ENCODE measurements at places on chromosomes 3 and 15.

GRCh38 chr15:73682600-73683090 lies 1.5 kb upstream of the CD276 start:
- DNase-seq: no peak
- H3K4me3 ChIP-seq: peak overlapping the region; percentile 95
- H3K4me1 ChIP-seq: peaks cover 24% of the 10 kb centered on the region
- H3K27ac ChIP-seq: no peak overlapping the region
- no peaks in the 10 kb centered on the region for H3K27me3 ChIP-seq

DNA sequence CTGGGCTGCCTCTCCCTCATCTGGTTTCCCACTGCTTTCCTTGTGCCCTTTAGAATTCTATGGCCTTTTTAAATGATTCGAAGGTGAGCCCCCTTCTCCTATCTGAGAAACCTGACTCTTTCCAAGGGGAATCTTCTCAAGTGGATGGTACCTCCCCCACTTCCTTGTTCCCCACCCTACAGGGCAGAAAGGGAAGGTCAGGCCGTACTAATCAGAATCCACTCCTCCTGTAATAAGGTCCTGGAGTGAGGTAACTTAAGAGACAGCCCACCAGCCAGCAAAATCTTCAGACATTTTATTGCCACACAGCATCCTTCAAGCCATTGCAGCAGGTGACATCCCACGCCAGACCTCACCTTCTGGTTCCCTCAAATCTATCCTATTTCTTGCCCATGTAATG lies 84.5 kb downstream of the MINAR1 start:
- DNase-seq: no peak
- H3K4me3 ChIP-seq: no peak overlapping the region
- no peaks in the 10 kb centered on the region for H3K4me1 ChIP-seq
- no peaks in the 10 kb centered on the region for H3K36me3 ChIP-seq
- no peak overlapping the region for H3K27ac ChIP-seq
- H3K27me3 ChIP-seq: peaks cover 7% of the 10 kb centered on the region

DNA sequence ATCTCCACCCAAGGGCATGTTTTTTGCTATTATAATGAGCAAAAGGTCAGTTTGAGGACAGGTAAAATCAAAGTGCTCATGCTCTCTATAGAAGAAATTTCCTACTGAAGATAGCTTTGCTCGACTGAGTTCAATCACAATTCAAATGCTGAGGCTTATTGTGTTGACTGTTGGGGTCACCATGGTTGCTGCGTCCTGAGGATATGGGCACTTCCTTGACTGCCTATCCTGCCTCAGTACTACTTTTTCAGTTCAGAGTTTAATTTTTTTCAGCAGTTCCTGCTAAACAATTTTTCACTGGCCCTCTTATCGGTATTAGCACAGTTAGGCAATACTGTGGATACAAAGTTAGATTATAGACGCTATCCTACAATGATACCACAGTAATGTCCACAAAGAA lies 3.8 kb upstream of the CMTM6 start:
- no peak overlapping the region for H3K4me3 ChIP-seq
- no peaks in the 10 kb centered on the region for H3K27me3 ChIP-seq
- H3K4me1 ChIP-seq: peaks cover 9% of the 10 kb centered on the region

- H3K4me1 ChIP-seq: peaks cover 3% of the 10 kb centered on the region
- no peaks in the 10 kb centered on the region for H3K36me3 ChIP-seq
- no peak for DNase-seq
- no peak overlapping the region for H3K27ac ChIP-seq
- H3K27me3 ChIP-seq: no peaks in the 10 kb centered on the region
Measured at GRCh38 chr15:28895146-28895545, 9.4 kb downstream of the APBA2 start.

GRCh38 chr3:38002291-38002876 lies 11.8 kb downstream of the VILL start:
- no peaks in the 10 kb centered on the region for H3K27me3 ChIP-seq
- peaks cover 5% of the 10 kb centered on the region for H3K36me3 ChIP-seq
- no peak overlapping the region for H3K27ac ChIP-seq
- peaks cover 15% of the 10 kb centered on the region for H3K4me1 ChIP-seq

DNA sequence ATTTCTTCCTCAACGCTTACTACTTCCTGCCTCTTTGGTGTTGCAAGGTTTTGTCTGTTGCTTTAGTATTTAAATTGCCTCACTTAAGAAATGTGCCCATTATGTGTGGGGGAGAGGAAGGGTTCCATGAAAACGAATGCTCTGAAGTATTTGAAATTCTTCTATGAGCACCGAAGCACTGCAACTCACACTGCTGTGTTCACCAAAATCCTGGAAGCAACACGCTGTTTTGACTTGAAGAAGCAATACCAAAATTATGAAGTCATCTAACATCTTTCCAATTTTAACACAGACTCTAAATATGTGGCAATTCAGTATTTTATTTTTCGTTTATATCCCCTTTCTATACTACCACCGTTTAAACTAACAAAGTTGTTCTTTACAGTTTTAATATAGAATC lies 101.5 kb downstream of the RBMS3 start:
- no peaks in the 10 kb centered on the region for H3K27me3 ChIP-seq
- no peak for DNase-seq
- no peak overlapping the region for H3K27ac ChIP-seq
- peaks cover 8% of the 10 kb centered on the region for H3K36me3 ChIP-seq

- no peaks in the 10 kb centered on the region for H3K36me3 ChIP-seq
- peaks cover 6% of the 10 kb centered on the region for H3K4me1 ChIP-seq
- no peak for DNase-seq
- H3K4me3 ChIP-seq: no peak overlapping the region
- H3K27ac ChIP-seq: no peak overlapping the region
- no peaks in the 10 kb centered on the region for H3K27me3 ChIP-seq
Measured at GRCh38 chr3:157063926-157064325, 96.0 kb downstream of the CCNL1 start.

DNA sequence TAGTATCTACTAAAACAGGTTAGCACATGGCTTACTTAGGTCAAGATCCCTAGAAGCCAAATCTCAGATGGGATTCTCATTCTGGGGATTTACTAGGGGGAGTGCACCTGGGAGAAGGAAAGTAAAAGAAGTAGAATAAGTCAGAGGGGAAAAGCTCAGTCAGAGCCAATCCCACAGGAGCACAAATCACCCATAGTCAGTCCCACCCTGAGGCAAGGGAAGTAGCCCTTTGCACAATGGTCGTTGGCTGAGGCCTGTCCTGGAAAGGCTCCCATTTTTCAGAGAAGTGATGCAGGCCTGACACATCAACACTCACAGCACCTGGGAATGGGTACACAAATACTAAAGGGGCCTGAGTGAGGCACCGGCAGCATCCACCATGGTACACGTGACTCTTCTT lies 39.8 kb downstream of the SST start:
- no peak overlapping the region for H3K27ac ChIP-seq
- H3K36me3 ChIP-seq: peaks cover 3% of the 10 kb centered on the region
- H3K27me3 ChIP-seq: no peaks in the 10 kb centered on the region
- DNase-seq: no peak
- H3K4me1 ChIP-seq: no peaks in the 10 kb centered on the region
- H3K4me3 ChIP-seq: no peak overlapping the region

- H3K4me1 ChIP-seq: no peaks in the 10 kb centered on the region
- no peak for DNase-seq
- H3K27ac ChIP-seq: no peak overlapping the region
- H3K36me3 ChIP-seq: peaks cover 41% of the 10 kb centered on the region
Measured at GRCh38 chr3:15439476-15439875, 12.1 kb downstream of the EAF1 start.

GRCh38 chr15:87211547-87211946 lies 1045.0 kb downstream of the NTRK3 start:
- H3K4me3 ChIP-seq: no peak overlapping the region
- no peaks in the 10 kb centered on the region for H3K36me3 ChIP-seq
- H3K27me3 ChIP-seq: peaks cover 2% of the 10 kb centered on the region

DNA sequence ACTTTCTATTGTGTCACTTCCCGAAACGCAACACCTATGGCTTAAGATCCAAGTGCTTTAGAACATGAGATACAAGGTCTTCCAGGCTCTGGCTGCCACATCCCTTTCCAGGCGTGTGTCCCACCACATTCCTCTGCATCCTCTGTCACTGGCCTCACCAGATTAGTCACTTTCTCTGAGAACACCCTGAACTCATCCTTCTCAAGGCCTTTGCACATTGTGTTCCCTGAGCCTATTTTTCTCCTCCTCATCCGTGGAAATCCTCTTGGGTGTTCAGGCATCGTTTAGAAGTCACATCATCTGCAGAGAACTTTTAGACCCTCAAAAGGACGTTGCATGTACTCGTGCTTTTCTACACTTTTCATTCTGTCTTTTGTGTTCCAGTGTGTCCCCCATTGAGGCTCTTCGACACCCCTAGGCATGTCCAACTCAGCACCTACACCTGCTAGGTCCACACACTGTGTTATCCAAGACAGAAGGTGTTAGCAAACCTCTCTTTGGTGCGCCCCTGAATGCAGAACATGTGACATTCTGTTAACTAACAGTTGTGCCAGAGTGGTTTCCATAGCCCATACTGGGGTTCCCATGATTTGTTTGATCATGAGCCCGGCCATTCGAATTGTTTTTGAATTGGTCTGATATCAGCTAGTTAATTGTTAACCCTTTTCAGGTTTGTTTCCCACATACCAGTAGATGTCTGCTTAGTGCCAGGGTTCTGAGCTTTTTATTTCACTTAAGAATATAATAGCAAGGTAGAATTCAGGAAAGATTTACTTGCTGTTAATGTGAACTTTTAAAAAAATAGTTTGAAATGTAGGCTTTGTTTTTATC lies 67.2 kb downstream of the LPP start:
- no peak overlapping the region for H3K4me3 ChIP-seq
- H3K27ac ChIP-seq: no peak overlapping the region
- H3K27me3 ChIP-seq: no peaks in the 10 kb centered on the region
- no peak for DNase-seq

DNA sequence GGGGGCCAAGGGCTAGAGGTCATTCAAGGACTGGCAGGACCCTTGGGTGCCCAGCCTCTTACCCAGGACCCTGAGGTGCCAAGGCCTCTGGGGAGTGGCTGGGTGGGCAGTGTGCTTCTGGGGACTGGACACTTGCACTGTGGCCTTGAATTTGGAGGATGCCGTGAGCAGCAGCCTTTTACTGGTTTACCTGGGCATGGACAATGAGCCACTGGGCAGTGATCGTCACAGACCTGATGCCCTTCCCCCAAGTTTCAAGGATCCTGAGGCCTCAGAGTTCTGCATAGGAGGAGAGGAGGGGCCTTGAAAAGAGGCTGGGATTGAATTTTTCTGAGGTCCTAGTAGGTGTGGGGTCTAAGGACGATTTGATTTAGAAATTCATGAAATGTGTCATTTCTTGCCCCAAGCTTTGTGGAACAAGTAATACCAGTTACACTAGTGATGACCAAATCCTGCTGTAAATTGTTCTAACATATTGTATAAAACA lies 146.1 kb upstream of the TPM1 start:
- peaks cover 63% of the 10 kb centered on the region for H3K4me1 ChIP-seq
- peak overlapping the region; percentile 99 for H3K27ac ChIP-seq
- peak overlapping the region; percentile 18 for H3K4me3 ChIP-seq
- no peaks in the 10 kb centered on the region for H3K36me3 ChIP-seq
- no peak for DNase-seq
